ENCODE measurements at places on chromosomes 11 and 22.

- DNase-seq = no peak
Observed at GRCh38 chr22:35381424-35382009, 621 bp downstream of the HMOX1 start.

DNA sequence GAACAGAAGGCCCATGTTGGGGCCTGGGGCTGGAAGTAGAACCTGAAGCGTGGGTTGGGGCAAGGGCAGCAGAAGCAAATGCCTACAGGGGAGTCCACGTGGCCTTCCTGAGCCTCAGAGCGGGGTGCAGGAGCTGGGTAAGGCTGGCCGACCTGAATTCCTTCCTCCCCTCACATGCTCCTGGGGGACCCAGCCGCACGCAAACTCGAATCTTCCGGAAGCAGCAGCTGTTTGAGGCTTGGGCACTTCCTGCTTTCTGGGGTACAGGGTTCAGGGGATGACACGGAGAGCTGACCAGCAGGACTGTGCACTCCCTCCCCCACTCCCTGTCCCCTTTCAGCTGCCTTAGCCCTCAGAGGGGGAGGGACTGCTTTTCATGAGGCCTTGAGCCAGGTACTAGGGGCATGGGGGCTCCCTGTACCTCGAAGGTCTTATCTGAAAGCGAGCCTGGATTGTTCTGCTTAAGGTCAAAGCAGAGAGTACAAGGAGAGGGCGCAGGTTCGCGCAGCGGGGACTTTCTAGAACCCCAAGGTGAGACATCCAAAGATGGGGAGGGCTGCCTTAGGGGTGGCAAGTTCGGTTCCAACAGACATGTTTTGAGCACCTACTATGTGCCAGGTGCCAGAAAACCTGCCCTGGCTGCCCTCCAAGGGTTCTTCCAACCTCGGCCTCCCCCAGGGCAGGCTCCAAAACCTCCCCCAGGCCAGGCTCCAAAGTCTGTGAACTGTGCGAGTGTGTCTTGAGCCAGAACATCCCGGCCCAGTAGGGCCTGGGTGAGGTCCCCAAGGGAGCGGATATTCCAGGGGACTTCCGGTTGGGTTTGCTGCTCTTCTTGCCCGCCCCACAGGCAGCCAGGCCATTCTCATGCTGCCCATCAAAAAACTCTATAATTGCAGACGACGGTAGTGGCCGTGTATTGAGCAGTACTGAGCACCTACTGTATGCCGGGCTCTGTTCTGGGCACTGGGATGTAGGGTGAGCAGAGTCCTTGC, 1.7 kb downstream of the NCF4 start:
- no peak for DNase-seq

DNA sequence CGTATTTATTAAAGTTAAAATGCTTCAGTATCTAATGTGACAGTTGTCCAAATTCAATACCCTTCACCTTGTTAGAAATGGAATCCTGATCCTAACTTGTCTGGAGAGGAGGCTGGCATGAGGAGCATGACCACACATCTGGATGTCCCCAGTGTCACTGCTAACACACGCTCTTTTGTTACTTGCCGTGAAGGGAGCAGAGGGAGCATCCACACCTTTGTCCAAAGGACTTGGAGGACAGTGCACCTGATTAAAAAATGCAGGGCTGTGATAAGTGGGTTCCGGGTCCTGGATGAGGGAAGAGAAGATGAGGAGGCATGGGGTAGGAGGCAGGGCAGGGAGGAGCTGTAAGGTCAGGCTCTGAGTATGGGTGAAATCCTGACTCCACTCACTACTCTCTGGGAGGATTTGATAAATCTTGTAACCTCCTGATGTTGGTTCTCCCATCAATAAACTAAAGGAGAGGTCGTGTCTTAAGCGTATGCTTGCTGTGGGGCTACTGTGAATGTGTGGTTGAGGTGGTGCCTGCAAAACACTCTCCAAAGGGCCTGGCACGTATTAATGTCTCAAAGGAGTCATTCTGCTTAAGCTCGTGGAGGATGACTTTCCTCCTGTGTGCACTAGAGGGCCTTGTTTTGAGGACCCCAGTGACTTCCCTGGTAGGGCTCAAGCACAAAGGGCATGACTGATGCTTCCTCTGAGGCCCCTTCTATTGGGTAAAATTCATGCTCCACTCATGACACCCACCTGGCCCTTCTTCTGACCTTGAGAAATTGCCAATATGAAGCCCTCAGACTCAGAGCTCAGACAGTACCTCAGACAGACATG, 16.8 kb upstream of the IGLL5 start:
- DNase-seq = no peak

DNA sequence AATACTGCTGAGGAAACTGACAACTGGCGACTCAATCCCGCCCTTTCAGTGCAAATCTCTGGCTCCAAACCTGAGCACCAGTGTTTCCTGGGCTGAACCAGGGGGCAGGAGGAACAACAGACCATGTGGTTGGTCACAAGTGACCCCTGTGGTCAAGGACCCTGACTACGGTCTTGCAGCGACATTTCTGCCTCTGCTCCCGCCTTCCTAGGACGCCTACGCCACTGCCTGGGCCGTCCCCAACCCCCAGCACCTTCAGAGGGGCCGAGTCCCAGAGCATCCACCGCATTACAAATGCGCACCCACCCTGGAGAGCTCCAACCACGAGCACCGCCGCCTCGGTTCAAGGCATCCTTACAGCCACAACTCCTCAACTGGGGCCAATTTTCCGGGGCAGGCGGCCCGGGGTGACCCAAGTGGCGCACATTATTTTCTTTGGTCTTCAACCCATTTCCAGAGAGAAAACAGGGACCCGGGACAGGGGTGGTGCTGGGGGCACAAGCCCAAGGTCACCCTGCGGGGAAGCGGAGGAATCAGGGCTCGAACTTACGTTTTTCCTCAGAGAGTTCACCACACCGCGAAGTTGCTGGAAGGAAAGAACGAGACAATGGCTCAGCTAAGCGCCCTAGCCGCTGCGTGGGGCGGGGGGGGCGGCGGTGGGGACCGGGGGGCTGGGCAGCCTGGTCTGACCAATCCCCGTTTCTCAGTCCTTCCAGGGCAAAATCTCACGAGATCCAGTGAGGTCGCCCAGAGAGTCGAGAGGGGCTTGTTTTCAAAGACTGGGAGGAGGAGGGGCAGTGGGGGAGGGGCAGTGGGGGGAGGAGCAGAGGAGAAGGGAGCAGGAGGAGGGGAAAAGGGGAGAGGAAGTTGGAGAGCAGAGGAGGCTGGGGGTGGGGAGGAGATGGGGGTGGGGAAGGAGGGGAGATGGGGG, 1.8 kb downstream of the PRAME start:
- DNase-seq = no peak

- DNase-seq = no peak
Observed at GRCh38 chr11:120052196-120052775, 85.6 kb downstream of the TRIM29 start.

- no peak for DNase-seq
Observed at GRCh38 chr11:16040151-16040550, 316.2 kb downstream of the SOX6 start.
